ENCODE measurements at places on chromosomes 6 and 20.

DNA sequence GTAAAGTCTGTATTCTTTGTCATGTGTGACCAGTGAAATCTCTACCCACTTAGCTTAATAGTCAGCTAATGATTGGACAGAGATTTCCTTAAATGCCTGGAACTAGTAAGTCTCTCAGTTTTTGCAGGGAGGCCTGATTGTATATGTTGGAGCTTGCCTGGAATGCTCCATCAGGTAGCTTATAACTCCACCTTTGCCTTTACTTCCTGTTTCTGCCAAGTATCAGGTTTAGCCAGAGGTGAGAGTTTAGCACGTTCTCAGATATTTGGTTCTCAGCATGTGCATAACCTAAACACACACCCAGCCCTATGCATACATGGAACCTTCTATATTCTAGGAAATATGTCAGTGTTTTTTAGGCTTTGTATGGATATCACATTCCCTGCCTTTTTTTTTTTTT, 435.3 kb downstream of the CDKAL1 start:
- DNase-seq = no peak

- DNase-seq = no peak
Observed at GRCh38 chr20:25985597-25985996, 288.9 kb upstream of the ZNF337 start.

GRCh38 chr6:35016502-35017321, 124.4 kb downstream of the TCP11 start:
- peak; percentile 27 for DNase-seq

GRCh38 chr6:15615802-15616201, 47.0 kb downstream of the DTNBP1 start:
- DNase-seq = peak; percentile 77

DNA sequence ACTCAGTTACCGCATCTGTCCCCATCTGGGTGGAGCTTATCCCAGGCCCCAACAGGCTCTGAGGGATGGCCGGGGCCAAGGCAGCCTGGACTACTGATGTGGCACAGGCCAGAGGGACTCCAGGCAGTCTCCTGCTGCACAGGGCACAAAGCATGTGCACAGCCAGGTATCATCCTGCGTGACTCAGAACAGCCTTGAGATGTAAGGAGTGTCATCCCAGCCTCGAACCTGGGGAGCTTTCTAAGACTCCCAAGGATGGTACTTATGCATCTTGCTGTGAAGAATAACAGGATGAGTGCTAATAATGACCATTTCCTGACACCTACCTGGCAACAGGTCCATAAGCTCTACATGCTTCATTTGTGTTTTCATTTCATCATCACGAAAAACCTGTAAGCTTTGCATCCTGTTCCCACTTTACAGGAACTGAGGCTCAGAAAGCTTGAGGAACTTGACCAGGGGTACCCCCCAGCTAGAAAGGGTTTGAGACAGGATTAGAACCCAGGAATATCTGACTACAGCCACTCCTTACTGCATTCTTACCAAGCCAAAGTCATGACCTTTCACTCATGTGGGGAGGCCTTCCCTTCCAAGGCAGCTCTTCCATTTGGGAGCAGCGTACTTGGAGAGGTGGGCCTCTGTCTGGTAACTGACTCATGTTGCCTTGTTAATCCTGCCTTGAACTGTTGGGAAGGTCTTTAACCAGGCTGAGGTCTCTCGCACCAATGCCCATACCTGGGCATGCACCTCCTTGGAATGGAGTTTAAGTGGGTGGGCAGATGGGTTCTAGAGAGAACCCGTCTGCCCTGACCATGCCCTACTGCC, 1.9 kb downstream of the TRIB3 start:
- DNase-seq = no peak

- DNase-seq = no peak
Observed at GRCh38 chr6:137882225-137882961, 15.3 kb downstream of the TNFAIP3 start.

DNA sequence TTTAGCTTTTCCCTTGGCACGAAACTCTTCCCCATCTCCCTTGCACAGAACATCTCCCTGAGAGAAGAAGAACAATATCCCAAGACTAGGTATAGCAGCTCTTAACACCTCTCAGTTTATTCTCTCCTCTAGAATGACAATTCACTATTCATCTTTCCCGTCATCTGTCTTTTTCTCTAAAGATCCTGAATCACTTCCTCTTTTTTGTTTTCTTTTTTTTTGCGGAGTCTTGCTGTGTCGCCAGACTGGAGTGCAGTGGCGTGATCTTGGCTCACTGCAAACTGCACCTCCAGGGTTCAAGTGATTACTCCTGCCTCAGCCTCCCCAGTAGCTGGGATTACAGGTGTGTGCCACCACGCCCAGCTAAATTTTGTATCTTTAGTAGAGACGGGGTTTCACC, 574.4 kb upstream of the MAP3K7 start:
- no peak for DNase-seq

GRCh38 chr20:5656126-5656525, 94.1 kb upstream of the SHLD1 start:
- DNase-seq = no peak

- DNase-seq = no peak
Observed at GRCh38 chr6:26597821-26598220, 1.1 kb downstream of the ABT1 start.

GRCh38 chr6:77015350-77015749, 447.9 kb downstream of the HTR1B start:
- no peak for DNase-seq

GRCh38 chr6:44339301-44339700, 3.1 kb upstream of the SPATS1 start:
- DNase-seq = no peak

DNA sequence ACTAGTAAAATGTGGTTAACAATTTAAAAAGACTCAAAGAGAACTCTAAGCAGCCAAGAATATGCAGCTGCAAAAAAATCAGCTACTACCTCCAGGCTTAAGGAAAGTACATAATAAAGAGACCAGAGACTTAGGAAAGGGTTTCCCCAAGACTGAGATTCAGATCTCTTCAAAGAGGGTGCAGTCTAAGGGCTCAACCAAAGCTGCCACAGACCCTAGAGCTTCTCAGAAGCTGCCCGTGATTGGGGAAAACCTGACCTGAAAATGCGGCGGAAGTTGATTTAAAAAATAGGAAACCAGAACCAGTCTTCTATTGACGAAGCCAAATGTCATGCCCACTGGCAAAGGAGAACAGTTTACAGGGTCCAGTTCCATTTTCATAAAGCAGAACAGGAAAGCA, 516.8 kb upstream of the MARCKS start:
- DNase-seq = no peak

GRCh38 chr20:2564406-2564805, 28.0 kb downstream of the TMC2 start:
- no peak for DNase-seq

- no peak for DNase-seq
Observed at GRCh38 chr6:19749722-19750121, 87.4 kb upstream of the ID4 start.

DNA sequence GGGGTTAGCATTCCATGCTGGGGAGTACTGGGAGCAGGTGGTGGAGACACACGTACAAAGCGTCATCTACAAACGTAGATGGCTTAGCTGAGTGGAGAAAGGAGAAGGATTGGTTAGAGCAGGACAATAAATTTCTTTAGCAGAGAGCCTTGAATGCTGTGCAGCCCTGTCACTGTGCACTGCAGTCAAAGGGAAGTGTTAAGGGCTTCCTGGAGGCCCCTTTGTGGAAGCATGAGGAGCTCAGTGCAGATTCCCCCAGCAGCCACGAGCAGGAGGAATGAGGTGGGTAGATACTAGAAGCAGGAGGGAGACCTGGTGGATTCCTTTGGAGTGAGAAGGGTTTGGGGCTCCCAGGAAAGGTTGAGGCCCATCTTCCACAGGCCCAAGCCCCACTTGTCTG, 6.1 kb upstream of the TREML4 start:
- no peak for DNase-seq

- DNase-seq = no peak
Observed at GRCh38 chr6:33088258-33088930, 12.6 kb downstream of the HLA-DPB1 start.

DNA sequence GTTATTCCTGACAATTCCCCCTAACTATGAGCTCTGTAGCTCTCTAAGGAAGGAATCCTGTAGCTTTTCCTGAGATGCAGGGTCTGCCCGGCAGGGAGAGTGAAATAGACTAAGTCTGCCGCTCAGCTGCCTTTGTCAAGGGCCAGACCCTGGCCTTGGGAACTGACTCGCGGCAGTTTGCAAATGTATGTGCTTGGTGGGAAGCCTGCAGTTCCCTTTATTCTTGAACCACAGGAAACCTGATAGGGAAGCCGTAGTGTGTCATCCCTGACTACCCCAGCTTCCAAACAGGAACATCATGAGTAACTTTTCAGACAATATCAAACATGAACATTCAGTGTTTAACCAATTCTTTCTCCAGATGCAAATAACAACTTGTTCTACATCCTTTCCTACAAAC, 78.7 kb upstream of the IFNGR1 start:
- DNase-seq = no peak

DNA sequence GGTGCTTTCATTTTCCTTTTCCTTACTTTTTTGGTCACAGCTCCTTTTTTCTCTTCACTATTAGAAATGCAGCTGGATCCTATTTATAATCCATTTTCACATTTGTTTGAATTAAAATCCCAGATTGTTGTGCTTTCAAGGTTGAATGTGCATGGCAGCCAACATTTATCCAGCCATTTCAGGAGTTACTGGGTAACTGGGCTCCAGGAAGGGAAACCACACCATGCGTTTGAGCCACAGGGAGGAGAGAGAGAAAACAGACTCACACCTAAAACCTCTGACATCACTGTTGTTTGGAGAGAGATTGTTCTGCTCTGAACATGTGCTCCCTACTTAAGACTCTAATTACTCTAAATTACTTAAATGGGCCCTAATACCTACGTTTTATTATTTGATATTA, 173.4 kb downstream of the BMP2 start:
- DNase-seq = no peak

- no peak for DNase-seq
Observed at GRCh38 chr6:119484598-119484997, 135.0 kb upstream of the MAN1A1 start.

DNA sequence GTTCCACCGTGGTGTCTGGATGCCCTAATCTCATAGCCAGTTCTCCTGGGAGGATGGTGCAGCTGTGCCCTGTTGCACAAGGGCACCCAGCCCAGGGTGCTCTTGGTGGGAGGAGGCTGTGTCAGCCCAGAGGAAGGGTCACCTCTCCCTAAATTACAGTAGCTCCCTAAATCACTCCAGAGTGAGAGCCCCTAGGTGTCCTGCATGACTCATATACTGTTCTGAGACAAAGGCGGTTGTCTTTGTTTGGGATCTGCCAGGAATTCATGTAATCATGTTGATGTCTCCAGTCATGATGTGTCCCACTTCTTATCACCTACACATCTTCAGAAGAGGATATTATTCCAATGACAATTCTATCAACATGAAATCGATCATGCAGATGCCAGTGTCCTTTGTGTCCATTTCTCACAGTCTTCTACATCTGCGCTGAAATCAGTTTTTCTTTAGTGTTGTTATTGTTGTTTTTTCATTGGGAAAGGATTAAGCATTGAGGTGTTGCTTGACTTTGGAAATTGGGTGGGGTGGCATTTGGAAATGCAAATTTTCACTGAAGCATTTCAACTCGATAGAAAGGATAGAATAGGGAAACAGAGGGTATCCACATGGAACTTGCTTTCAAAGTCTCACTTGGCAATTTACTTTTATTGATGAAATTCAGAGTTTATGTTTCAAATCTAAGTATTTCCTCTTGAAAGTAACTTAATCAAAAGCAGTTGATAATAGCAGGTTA, 19.5 kb downstream of the PERP start:
- no peak for DNase-seq

- DNase-seq = no peak
Observed at GRCh38 chr6:110944681-110945151, 13.8 kb upstream of the GTF3C6 start.

DNA sequence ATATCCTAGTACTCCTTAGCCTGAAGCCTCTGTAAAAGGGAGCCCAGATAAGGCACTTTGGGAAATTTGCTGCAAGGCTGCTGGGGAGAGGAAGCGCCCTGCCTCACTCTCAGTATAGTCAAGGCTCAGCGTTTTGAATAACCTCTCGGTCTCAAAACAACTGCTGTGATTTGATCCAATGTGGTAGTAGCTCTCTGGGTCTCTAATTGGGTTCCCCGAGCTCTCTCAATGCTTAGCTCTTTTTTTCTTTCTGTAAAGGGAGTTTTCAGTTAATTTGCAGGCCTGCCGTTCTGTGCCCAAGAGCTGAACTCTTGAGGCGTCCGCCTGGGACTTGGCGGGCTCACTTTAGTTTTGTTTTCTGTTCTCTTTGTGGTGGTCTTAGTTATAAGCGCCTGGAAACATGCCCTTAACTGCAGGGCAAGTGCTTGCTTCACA, 41.2 kb downstream of the ZHX3 start:
- DNase-seq = no peak

- no peak for DNase-seq
Observed at GRCh38 chr20:44523746-44524145, 1.9 kb upstream of the SERINC3 start.

- DNase-seq = peak; percentile 68
Observed at GRCh38 chr6:27505209-27506027, 32.5 kb upstream of the ZNF184 start.

DNA sequence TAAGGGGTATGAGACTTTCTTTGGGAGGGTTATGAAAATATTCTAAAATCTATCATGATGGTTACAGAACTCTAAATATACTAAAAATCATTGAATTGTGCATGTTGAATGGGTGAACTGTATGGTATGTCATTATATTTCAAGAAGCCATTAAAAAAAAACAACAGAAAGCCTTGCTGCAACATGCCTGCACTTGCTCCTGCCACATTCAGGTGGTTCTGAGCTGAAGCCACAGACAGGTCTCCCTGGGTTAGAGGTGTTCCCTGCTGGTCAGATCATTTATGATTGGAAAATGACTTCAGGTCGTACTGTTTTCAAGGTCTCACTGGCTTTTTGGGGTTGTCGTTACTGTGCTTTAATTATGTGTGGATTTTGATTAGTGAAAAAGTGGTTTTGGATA, 13.3 kb downstream of the GMPR start:
- DNase-seq = no peak

DNA sequence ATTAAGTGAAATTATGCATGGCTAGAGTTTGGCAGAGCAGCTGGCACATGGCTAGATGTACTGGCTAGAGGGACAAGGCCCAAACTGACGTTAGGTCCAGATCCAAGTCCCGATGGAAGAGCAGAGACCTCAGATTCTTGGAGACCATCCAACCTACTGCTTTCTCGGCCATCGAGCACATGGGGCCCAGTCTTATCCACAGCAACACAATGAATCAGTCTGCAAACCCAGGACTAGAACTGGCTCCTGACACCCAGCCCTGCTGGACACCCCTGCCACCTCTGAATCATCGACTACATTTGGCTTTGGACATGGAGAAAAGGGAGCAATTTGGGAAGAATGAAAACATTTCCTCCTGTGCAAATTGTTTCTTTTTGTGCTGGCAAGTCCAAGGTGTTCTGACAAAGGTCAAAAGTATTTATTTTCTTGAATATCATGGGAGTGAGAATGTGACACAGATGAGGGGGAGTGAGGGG, 23.9 kb upstream of the YWHAB start:
- no peak for DNase-seq

DNA sequence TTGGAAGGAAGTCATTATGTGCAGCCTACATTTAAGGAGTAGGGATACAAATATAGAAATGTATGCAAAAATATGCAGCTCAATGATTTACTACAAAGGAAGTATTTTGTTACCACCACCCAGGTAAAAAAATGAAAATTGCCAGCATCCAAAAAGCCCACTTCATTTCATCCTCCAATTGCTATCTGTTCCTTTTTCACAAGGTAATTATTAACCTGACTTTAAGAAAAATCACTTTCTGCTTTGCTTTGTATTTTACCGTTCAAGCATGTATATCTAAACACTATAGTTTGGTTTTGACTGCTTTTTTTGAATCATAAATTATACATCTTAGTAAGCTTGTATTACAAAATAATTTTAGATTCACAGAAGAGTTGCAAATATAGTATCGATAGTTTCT, 768.5 kb upstream of the GJE1 start:
- DNase-seq = no peak

GRCh38 chr6:1387876-1388629, 1.3 kb upstream of the FOXF2 start:
- DNase-seq = no peak

Measured in NCI-H510A treated with DMSO at 0.1 percent for 48 hours (cell line).